AG04450 (cell line): ENCODE measurements at places on chromosomes 7 and 10.

- DNase-seq, result no peak
These were observed 770 bp downstream of the PLXNA4 start for GRCh38 chr7:132575419-132575981.

DNA sequence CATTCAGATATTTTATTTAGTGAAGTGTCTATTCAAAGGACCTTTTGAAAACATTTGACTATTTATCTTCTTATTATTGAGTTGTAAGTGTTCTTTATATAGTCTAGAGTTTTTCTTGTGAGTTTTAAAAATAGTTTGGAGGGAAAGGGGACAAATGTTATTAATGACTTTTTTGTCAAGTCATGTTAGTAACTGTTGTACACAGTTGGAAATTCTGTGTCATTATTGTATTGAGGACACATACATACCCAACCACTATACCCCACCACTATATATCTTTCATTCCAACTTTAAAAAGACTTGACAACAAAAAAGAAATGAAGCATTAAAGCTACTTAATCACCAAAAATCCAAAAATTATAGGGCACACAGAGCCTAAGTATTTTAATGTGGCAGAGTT lies 53.2 kb upstream of the OIT3 start:
- no peak for DNase-seq

- DNase-seq, result no peak
These were observed 1.2 kb upstream of the PLXNA4 start for GRCh38 chr7:132577206-132578049.

DNA sequence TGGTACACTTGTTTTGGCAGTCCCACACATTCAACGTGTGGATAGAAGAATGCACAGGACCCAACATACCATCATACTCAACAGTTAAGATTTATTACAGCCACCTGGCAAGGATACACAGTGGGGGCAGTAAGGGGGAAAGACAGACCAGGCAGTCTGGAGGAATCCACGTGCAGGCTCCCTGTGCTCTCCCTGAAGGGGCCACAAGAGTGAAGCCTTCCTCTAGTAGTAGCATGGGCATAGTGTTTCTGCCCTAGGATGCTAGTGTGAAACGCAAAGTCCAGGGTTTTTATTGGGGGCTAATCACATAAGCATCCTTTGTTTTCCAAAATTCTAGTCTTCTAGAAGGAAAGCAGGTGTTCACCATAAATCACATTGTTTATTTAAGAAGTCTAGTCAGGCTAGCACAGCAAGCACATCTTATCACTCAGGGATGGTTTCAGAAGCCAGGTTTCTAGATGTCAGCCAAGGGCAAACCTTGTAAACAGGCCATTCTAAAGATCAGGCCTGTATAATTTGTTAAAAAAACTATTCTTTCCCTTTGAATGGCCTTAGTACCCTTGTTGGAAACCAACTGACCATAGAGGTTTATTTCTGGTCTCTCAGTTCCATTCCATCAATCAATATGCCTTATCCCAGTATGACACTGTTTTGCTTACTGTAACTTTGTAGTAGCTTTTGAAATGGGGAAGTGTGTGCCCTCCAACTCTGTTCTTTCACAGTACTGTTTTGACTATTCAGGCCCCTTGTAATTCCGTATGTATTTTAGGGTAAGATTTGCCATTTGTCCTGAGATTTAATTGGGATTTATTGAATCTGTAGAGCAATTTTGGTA lies 12.4 kb upstream of the TFAM start:
- no peak for DNase-seq

GRCh38 chr7:134602881-134603451 lies 43.7 kb upstream of the BPGM start:
- DNase-seq, result no peak

DNA sequence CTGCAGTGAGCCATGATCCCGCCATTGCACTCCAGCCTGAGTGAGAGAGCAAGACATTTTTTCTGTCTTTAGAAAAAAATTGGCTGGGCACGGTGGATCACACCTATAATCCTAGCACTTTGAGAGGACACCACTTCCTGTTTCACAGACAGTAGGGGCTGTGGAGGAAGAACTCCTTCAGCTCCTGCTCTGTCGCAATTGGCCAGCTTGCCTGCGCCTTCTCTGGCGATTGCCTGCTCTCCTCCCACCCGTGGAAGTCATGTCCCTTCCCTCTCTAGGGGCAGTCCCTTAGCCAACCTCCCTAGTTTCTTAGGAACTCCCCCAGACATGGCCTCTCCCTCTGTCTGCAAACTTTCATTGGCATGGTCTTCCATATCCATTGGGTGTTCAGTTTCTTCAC lies 8.7 kb downstream of the PDSS1 start:
- DNase-seq, result no peak

DNA sequence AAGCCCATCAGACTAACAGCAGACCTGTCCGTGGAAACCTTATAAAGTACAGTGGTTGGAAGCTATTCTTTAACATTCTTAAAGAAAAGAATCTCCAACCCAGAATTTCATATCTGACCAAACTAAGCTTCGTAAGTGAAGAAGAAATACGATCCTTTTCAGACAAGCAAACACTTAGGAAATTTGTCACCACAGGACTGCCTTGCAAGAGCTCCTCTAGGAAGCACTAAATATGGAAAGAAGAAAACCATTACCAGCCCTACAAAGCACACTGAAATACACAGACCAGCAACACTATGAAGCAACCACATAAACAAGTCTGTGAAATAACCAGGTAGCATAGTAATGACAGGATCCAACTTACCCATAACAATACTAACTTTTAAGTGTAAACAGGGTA lies 177.7 kb upstream of the PRSS1 start:
- no peak for DNase-seq

DNA sequence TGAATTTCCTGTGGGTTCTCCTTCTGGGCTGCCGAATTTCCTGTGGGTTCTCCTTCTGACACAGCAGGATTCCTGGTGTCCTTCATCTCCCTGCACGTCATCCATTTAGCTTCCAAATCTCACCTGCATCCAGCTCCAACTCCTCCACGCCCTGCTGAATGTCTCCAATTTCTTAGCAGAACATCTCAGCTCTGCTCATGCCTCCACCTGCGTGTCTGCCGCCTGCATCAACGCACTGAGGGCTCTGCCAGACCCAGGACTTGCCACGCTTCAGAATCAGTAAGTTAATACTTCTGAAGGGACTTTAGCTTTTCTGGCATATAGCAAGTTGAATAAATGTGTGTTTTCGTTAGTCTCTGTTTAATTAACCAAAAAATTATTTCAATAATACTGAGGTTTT lies 31.1 kb upstream of the VIPR2 start:
- no peak for DNase-seq

GRCh38 chr10:84179059-84179710 lies 5.6 kb downstream of the GPR15LG start:
- no peak for DNase-seq

DNA sequence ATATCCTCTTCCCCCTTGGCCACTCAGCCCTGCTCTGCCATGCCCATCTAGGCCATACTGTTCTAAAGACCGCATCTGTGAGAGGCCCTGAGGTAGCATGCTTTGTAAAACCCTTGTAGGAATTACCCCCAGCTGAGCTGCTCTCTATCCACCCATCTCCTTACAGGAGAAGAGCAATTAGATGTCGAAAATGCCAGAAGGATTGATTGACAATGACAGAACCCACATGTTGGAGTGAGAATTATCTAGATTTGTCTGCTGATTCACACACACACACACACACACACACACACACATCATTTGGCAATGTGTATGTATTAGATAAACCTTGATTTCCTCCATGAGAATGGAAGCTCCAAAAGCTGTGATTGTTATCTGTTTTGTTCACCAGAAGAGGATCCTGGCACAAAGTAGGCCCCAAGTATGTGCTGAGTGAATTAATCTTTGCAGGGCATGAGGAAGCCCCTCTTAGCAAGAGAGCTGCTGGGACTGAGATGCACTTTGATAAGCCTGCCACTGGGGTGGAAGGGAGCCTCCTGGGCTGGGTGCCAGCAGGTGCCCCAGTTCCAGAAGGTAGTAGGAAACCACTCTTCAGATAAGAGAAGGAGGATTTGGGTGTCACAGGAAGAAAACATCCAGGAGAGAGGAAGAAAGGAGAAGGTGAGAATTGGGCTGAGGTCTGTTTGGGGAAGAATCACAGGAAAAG lies 187.5 kb upstream of the ADO start:
- DNase-seq, result no peak

DNA sequence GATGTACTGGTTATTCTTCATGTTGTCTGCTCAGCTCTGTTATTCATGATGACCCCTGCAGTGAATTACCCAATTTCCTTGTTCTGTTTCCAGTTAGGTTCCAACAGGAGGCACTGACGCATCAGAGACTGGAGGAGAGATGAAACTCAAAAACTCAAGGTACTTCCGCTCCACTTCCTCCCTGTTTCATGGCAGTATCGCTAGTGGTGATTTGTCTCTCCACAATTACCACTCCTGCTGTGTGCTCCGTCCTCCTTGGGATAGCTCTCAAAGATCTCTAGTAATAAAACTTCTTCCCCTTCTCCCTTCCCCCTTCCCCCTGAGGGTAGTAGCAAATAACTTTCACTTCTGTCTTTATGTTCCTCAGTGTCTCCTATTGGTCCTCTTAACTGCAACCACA lies 107.4 kb upstream of the ABCB5 start:
- DNase-seq, result no peak

DNA sequence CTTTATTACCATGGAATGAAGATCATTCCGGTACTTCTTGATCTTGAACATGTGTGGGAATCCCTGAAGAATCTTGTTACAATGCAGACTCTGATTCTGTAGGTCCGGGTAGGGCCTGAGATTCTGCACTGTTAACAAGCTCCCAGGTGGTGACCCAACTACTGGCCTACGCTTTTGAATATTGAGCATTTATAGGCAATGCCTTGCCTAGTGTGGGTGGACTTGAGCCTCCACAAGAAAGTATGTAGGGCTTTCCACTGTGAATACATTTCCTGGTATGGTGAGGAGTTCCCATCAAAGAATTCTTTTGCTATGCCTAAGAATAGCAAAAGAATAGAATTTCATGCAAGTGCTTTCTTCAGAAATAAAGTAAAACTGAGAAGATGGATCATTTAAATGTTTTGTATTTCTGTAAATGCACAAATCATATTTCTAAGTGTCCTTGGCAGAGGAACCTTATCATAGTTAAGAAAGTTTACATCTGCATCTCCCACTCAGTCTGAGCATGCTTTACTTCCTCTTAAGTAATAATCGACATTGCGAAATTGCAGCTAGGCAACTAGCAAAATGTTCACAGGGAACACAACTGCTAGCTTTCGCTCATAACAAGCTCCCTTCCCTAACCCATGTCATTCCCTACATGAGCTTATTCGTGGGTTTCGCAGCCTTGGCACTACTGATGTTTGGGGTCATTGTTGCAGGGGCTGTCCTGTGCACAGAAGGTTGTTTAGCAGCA lies 71.4 kb downstream of the AHR start:
- DNase-seq, result peak; percentile 83

- no peak for DNase-seq
These were observed 14.1 kb downstream of the RNF32 start for GRCh38 chr7:156654511-156655234.

DNA sequence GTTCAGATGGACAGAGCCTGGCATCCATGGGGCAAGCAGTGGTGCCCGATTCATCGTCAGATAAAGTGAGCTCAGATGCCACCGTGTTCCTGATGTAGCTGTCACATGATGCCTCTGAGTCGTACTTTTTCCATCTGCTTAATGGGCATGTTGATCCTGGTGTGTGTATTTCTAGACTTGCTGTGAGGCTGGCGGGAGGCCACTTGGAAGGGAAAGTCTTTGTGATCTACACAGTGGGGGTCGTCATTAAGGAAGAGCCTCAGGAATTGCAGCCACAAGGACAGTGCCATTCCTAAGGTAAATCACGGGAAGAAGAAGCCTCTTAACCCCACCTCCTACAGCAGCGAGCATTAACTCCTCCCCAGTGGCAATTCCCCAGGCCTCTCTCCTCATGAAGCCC lies 63.0 kb downstream of the RGS10 start:
- DNase-seq, result no peak

DNA sequence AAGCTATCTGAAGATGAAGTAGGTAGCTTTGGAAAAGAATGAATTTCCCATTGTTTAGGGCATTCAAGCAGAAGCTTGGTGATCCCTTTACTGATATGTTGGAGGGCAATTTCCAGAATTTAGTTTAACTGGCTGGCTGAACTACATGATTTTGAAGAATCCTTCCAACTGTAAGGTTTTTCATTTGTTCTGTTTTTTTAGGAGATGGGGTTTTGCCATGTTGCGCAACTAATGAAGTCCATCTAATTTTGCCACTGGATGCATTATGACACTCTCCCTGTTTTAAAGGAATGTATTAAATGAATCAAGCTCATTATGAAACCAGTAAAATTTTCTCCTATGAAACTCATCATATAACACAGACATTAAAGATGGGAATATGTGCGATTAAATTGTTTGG lies 6.1 kb upstream of the DDX50 start:
- no peak for DNase-seq

GRCh38 chr7:40092182-40092581 lies 42.2 kb downstream of the MPLKIP start:
- no peak for DNase-seq

GRCh38 chr10:100374200-100374655 lies 27.2 kb downstream of the SCD start:
- no peak for DNase-seq

- no peak for DNase-seq
These were observed 93.7 kb downstream of the SEMA3A start for GRCh38 chr7:84100866-84101265.

- no peak for DNase-seq
These were observed 523.2 kb upstream of the SORCS1 start for GRCh38 chr10:107687701-107688100.

- no peak for DNase-seq
These were observed 48.9 kb upstream of the PDCD4 start for GRCh38 chr10:110822712-110823311.

GRCh38 chr7:40714363-40715052 lies 579.7 kb downstream of the SUGCT start:
- DNase-seq, result no peak

DNA sequence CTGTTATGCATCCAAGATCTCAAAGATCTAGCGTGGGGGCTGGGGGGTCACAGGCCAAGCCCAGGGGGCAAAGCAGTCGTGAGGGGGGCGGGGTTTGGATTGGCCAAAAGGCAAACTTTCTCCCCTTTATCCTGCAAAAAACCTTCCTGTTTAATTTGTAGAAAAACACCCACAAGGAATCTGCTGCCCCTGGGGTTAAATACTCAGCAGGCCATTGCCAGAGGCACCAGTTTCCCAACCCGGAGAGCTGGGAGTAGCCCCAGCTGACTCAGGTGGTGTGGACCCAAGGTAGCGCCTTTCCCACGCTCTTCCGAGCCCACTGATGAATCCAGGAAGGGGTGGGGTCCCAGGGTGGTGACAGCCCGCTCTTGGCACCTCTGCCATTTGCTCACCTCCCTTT lies 21.4 kb downstream of the KCP start:
- DNase-seq, result no peak

- DNase-seq, result no peak
These were observed 33.7 kb downstream of the DDC start for GRCh38 chr7:50531401-50531911.
